Stimulated activated CD8-positive, alpha-beta memory T cell treated with anti-CD3 and anti-CD28 coated beads, Interleukin-4, amount 100 ng/mL, for 48 hours (primary cell): ENCODE measurements at places on chromosomes 5 and 9.

GRCh38 chr5:150778517-150779396 is at the start of gene SMIM3:
Gene SMIM3 (plus strand): TSS chr5:150778757. CDS start chr5:150795441, 16,684 bp downstream.
- DNase-seq = peak; percentile 80

DNA sequence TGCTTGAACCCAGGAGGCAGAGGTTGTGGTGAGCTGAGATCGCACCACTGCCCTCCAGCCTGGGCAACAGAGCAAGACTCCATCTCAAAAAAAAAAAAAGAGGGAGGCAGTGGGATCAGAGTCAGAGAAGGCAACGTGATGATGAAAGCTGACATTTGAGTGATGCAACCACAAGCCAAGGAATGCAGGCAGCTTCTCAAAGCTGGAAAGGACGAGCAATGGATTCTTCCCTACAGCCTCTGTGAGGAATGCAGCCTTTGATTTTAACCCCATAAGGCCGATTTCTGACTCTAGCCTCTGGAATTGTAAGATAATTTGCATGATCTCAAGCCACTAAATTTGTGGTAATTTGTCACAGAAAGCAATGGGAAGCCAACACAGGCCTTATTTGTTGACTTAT is 9.8 kb downstream of the TGFBI start:
- no peak for DNase-seq

DNA sequence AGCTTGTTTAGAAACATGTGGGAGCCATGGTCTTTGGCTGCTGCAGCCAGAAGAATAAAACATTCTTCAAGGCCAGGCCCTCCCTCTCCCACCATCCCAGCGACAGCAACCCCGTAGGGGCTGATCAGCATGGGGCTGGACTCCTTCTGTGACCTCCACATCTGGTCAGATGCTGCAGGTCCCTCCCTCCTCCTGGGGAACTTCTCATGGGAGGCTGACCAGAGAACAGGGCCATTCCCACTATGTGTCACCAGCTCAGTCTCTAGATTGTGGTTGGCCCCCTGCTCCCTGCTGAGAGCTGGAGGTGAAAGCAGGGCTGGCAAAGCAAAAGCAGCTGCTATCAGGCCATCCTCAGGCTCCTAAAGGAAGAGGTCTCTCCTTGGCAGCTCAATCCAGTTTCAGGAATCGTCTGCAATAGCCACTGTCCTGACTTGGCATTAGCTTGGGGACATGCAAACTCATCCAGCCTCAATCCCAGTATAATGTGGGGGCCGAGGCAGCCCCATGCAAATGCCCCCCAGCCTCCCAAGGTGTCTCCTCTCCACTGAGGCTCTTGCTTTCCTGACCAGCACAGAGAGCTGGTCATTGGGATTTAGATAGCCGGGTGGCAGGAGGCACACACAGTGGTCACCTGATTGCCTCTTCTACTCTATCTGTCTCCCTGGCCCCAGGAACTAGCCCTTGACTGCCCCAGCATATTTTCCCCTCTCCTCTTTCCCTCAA is 81.5 kb downstream of the NRG2 start:
- DNase-seq = no peak

DNA sequence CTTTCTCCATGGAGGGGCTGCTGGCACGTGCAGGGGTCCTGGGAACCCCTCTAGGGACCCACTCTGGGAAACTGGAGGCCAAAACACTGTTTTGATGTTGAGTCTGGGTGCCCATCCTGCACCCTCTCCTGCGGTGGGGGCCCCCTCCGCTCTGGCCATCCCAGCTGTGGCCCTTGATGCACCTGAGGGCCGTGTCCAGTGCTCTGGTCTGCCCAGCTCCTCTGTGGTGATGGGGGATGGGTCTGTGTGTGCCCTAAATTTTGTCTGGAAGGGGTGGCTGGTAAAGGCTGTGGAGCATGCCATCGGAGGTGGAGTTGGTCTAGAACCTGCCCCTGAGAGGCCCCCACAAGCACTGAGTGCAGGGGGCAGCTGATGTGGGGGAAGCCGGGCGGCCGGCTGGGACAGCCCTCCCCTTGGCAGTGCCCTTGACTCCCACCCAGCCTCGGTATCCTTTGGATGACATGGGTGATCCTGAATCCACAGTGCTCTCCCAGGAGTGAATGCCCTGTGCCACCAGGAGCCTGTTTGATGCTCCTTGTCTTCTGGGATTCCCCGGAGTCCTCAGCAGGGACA is 26.3 kb downstream of the AHRR start:
- DNase-seq = no peak

DNA sequence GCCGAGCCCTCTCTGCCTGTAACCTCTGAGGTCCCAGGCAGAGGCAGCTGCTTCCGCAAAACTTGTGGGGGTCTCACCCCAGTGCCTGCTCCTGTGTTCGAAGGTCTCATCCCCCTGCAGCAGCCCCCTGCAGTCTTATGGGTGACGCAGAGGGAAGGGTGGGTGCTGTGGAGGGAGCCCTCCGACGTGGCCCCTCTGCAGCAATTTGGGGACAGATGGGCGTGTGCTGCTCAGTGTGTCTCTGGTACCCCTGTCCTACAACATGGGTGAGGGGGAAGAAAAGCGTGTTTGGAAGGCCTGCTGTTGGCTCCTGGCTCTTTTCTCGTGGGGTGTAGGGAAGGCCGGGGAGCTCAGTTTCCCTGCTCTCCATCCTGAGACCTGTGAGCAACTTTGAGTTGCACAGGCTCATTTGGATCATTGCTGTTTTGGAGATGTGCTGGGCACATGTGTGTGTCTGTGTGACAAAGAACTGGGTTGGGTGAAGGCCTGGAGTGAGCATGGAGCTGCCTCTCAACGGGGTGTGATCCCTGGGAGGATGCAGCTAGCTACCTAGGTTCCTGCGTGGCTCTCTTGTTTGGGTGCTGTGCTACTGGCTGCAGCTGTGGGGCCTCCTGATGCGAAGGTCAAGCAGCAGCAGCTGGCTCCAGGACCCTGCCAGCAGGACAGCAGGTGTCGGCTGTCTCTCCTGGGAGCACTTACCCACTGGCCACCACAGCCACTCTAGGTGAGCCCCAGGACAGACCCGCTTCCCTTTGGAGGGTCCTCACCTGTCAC is 179.6 kb upstream of the PITX1 start:
- no peak for DNase-seq

GRCh38 chr9:133124123-133124906 is 3.3 kb upstream of the RALGDS start:
- no peak for DNase-seq

DNA sequence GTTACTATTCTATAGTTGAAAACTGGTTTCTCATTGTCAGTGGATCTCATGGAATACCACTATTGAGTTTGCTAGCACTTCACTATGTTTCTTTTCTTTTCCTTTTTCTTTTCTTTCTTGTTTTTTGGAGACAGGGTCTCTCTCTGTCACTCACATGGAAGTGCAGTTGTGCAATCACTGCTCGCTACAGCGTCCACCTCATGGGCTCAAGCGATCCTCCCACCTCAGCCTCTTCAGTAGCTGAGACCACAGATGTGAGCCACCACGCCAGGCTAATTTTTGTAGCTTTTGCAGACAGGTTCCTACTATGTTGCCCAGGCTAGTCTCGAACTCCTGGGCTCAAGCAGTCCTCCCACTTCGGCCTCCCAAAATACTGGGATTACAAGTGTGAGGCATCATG is 42.7 kb upstream of the VCAN start:
- no peak for DNase-seq

GRCh38 chr5:179180061-179180610 is 120.0 kb downstream of the ZNF354C start:
- no peak for DNase-seq
